ENCODE measurements at places on chromosomes 12 and 14.

DNA sequence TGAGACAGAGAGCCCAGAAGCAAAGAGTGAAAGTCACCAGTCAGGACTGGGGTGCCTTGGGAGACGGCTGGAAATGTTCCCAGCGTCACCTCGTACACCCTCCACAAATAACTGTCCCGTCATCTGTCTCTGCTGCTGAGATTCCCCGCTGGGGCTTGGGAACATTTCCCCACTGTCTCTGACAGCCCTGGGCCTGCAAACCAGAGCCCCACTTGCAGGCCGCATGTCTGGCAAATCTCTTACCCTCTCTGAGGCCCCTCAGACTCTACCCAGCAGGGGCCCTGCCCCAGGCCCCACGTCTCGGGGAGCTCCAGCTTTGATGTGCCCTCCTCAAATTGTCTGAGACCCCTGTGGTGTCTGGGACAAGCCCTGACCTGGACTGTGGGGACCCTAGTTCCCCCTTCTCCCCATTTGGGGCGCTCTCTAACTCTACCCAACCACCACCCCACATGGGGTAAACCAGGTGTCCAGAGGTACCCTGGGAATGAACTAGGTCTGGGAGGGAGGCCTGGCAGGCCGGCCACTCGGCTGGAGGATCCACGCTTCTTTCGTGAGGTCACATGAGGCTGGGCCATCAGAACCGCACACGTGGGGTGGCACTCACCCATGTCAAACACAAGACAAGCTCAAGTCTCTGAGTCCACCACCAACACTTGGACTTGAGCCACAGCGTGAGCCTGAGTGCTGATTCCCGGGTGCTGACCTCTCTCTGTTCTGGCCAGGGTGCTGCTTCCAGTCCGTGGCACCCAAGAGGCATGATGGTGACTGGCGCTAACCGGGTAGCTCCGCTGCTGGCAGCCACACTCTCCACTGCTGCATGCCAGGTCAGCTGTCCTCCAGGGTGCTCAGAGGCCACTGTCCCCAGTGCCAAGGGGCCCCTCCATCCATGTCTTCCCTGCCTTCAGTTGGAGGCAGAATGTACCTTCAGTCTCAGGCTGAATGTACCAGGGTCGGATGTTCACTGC lies 59.8 kb downstream of the DIO3 start:
- DNase-seq = no peak

GRCh38 chr12:41339784-41340183 lies 151.7 kb downstream of the PDZRN4 start:
- no peak for DNase-seq

GRCh38 chr14:54722791-54723432 lies 156.0 kb downstream of the SAMD4A start:
- no peak for DNase-seq

DNA sequence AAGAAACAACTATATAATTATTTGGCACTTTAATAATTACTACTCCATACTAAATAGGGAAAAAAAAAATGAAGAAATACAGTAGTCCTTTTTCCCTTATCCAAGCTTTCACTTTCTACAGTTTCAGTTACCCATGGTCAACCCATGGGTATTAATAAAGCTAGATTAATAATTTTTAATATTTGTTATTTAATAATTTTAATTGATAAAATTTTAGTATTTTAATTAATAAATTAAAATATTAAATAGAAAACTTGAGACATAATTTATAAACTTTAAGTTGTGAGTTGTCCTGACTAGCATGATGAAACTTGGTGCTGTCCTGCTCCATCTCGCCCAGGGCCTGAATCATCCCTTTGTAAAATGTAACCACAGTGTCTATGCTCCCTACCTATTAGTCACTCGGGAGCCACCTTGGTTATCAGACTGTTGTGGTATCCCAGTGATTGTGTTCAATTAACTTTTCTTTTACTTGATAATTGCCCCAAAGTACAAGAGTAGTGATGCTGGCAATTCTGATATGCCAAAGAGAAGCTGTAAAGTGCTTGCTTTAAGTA lies 71.8 kb downstream of the PAWR start:
- no peak for DNase-seq

DNA sequence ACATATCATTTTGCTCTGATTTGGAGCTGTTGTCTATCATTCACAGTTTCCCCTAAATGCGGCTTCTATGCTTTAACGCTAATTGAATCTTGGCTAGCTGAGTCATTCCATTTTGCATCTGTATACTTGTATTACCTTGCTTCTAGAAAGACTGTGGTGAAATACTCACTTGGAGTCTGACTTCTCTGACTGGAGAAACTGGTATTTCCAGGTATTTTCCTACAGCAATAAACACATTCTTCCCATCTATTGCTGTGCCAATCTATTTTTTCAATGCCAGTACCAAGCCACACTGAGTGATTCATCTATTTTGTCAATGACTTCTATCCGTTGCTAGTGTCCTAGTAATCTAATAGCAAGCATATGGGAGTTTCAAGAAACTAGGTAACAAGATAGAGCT lies 76.0 kb upstream of the ST8SIA1 start:
- DNase-seq = no peak

- no peak for DNase-seq
These were observed 46.3 kb downstream of the NTS start for GRCh38 chr12:85920324-85920947.

GRCh38 chr14:81455390-81455789 lies 55.3 kb upstream of the STON2 start:
- no peak for DNase-seq

GRCh38 chr14:75823334-75823733 lies 158.5 kb downstream of the TGFB3 start:
- no peak for DNase-seq

DNA sequence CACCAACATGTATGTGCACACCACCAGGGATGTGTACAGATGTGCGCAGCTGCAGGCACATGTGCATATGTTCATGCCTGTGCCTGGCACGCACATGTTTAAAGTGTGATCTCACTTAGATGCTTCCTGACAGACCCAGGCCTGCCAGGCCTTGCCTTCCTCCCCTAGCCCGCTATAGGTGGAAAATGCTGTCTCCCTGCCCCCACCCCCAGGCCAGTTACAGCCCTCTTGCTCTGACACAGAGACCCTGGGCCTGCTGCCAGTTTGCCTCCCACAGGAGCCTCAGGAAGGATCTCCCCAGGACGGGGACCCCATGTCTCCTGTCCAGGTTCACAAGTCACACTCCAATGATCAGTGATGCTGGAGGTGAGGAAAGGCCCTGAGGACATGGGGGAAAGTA lies 21.6 kb downstream of the FIGNL2 start:
- no peak for DNase-seq

GRCh38 chr14:50864237-50864636 lies 7.6 kb upstream of the ABHD12B start:
- no peak for DNase-seq

DNA sequence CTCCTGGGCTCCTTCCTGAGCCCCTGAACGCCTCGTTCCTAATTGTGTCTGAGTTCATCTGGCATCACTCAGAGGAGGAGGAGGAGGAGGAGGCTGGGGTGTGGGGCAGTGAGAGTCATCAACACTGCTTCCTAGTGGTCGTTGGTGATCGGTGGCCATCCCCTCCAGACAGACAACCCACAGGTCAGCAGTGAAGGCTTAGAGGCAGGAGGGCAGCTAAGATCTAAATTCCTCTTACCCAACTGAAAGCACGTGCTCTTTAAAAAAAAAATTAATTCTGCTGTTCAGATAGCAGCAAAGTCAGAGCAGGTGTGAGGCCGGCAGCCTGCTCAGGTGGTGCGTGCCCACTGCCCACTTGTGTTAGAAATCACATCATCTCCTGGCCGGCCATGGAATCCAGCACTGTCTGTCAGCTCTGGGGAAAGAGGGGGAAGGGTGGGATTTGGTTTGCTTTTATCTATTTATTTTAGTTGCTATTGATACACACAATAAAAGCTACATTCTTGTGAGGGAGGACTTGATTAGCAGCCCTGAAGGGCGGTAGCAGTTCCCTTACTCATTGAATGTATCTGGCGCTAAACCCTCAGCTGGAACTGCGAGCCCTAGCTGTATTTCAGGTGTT lies 46.6 kb downstream of the PPP2R5C start:
- DNase-seq = no peak

- DNase-seq = no peak
These were observed 113.3 kb downstream of the CALM1 start for GRCh38 chr14:90510159-90510558.

DNA sequence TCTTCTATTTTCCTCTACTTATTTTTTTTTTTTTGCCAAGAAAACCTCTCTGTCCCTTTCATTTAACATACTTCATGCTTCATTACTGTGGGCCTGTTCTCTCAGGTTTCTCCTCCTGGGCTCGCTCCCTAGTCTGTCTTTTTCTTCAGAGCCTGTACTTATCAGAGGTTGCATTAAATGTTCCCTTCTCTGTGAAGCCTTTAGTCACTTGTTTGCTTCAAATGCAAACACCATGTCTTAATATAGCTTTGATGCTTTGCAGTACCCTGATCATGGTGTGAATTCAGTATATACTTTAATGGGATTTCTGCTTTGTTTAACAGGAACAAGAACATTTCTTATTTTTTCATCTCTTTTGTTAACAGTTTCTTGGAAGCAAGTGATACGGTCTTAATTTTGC lies 72.7 kb upstream of the DNM1L start:
- DNase-seq = no peak
